Trophoblast cell (in vitro differentiated cells and primary cell): ENCODE measurements at places on chromosomes 1 and 21.
A peak's percentile ranks its signal among the peaks of the same experiment; 100 is the strongest.

- no peak for DNase-seq
Measured at GRCh38 chr1:7224644-7225043, 439.4 kb downstream of the CAMTA1 start.

- no peak for DNase-seq
Measured at GRCh38 chr1:75786901-75787493, 941 bp downstream of the RABGGTB start.

- DNase-seq: no peak
Measured at GRCh38 chr1:5580926-5581325, 411.3 kb downstream of the NPHP4 start.

DNA sequence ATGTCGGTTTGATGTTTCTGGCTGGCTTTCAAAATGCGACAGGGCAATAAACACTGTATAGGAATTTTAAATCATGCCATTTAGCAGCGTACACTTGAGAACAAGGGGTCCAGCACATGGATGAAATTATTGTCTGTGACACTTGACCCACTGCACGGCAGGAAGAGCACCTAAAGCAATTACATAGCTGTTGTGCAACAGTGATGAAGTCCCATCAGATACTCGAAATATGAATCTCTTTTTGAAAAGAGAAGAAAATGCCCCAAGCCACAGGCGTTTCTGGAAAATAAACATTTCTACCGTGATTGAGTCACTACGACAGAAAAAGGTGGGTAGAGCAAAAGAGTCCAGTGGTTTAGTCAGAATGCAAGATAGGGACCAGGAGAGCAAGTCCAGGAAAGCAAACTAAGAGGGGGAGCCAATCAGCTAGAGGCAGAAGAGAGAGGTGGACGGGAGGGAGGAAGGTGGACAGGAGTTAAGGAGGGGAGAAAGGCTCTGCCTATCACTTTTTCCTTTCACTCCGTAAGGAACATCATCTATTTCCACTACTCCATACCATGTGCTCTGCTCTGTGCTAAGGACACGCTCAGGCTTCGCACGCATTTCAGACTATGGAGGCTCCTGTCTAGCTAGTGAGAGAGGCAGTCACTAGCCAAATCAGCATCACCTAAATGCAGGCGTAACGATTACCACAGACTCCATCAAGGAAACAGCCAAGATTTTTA is 6.4 kb downstream of the DSCAM start:
- peak; percentile 84 for DNase-seq

- DNase-seq: no peak
Measured at GRCh38 chr1:200305806-200306205, 104.0 kb downstream of the ZNF281 start.

DNA sequence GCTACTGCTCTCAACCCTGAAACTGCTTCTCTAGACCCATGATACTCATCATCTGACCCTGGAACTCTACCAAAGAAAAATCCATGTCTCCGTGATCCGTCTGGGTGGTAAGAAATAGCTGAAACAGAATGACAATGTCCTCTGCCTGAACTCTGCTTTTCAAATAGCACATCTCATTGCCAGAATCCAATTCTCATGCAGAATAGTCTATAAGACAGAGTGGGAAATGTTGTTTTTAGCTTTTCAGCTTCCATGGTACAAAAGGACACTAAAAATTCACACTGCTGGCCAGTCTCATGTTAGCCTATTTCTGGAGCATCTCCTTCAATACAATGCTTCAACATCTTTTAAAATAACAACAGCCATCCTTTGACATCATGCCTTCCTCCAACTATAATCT is 1355.8 kb upstream of the PRMT6 start:
- DNase-seq: no peak

DNA sequence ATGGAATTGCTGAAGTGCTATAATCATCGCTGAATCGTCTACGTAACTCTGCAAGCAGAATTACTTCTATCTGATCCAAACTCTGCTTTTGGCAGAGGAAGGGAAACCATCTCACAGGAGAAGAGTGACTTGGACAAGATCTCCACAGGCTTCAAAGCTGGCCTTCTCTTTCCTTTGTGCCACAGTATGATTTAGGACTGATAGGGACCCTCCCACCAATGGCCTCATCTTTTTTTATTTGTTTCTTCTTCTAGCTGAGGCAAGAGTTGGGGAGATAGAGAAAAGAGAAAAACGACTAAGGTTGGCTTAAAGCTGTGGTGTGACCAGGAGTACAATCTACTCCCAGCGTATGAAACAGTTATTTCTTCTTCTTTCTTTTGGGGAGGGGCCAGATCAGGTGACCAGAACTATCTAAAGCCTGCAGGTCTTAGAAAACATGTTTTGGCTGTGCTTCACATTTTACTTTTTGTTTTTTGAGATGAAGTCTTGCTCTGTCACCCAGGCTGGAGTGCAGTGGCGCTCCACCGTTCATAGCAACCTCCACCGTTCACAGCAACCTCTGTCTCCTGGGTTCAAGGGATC is 35.0 kb downstream of the ZNF496 start:
- no peak for DNase-seq

DNA sequence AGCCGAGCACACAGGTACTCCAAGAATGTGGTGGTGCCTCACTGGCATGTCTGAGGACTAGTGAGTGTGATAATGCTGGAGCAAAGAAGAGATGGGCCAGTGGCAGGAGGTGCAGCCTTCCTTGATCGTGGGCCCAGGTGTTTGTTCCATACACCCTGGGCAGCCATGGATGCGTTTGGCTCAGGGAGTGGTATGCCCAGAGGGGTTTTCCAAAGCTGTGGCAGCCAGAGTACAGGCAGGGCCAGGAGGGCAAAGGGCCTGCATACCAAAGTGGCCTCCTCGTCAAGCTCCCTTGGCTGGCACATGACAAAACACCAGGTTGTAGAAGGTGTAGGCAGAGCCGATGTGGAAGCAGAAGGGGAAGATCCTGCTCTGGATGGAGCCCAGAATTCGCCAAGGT is 19.0 kb downstream of the PARS2 start:
- DNase-seq: no peak

GRCh38 chr21:27339902-27340301 is 373.0 kb upstream of the ADAMTS5 start:
- no peak for DNase-seq

GRCh38 chr1:57494530-57495079 is 70.7 kb upstream of the DAB1 start:
- no peak for DNase-seq
